ENCODE measurements at places on chromosomes 12 and 14. TPM values are rescaled to one million over a fixed set of nuclear protein-coding genes. Genes with fewer than 3 reads are reported as not detected.

Gene LAG3
- total RNA-seq = 4.7 TPM

Gene TMTC1
- total RNA-seq = 13.1 TPM

Gene SLIRP
- total RNA-seq = 164 TPM

Gene G2E3
- 46.5 TPM for total RNA-seq

Gene WNT1
- total RNA-seq = 1.2 TPM

Gene RIN3
- total RNA-seq = 12.1 TPM

Gene KRT78
- total RNA-seq = not detected

Gene ACSM4
- not detected for total RNA-seq

Gene CCDC198
- total RNA-seq = not detected

Gene LMO3
- 34.1 TPM for total RNA-seq

Gene CCDC175
- 0.19 TPM for total RNA-seq

Gene TPH2
- total RNA-seq = 0.23 TPM

Gene PCED1B
- 0.47 TPM for total RNA-seq

Gene PLA2G1B
- not detected for total RNA-seq

DNA sequence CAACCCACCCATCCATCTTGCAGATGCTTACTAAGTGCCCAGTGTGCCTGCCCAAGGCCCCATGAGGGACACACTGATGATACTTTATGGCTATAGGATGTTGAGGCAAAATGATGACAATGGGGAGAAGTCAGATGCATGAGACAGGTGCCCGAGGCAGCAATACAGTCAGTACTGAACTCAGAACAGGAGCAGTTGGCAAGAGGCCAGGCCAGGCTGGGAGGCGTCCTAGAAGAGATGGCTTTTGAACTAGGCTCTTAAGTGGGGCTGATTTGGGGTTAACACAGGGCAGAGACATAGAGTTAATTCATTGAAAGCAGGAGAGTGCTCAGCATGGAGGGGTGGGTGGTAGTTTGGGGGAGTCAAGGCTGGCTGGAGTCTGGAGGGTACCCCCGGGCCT, 15.6 kb downstream of the PLBD2 start:
- no peak for DNase-seq

- no peak for DNase-seq
These were observed 19.4 kb downstream of the PYGL start for GRCh38 chr14:50924843-50925242.

DNA sequence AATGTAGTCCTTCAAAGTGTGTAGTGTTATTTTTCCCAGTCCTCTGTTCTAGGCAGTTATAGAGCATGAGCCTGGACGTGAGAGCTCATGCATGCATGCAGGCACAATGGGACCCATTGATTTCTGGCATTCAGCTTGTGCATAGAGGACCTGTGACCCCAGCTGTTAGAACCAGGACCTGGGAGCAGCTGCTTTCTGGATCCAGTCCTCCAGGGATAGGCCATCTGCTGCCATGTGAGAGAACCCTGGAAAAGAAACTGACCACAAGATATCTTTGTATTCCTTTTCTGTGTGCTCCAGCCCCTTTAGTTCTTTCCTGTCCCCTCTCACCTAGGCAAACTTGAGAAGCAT, 76.9 kb downstream of the SUSD6 start:
- peak; percentile 19 for DNase-seq

DNA sequence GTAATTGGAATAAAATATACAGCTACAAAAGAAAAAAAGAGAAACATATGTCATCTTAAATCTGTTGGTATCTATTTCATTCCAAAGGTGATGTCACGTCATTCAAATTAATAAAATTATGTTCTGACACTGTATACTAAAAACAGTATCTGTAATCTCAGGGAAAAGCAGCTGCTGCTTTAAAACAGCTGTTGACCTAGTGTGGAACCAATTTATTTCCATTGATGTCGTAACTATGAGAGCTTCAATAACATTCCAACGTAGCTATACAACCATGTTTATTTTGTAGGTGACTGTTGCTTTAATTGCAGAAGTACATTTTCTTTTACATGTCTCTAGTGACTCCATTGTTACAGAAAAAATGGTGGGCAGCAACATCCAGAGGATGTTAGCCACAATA, 571.7 kb downstream of the RPS29 start:
- DNase-seq = no peak

DNA sequence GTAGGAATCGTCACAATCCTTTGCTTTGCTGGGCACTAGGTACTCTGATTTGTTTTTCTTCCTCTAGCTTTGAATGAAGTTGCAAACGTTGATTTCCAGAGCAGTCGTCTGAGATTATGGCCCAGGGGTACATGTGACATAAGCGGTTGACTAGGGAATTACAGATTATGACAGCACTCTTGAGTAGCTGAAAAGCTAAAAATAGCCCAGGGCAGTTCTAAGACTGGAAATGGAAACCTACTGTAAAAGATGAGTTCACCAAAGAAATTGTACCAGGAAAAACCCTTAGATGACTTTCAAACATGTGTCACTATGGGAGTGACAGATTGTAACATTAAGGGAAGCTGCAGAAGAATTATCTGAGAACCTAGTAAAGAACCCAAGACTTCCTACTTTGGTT, 108.5 kb downstream of the ANO6 start:
- no peak for DNase-seq

DNA sequence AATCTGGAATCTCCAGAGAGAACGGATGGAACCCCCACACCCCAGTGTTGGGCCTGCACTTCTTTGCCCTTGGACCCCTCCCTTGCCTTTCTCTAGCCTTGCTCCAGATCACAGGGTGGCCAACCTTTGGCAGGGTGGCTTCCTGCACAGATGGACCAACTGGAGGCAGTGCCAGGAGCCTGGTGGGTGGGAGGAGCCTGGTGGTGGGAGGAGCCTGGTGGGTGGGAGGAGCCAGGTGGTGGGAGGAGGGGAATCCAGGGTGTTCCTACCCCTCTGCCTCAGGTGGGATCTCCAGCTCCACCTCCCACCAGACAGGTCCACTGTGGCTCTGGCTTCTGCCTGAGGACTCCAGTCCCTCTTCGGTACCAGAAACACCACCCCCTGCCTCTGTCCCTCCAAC, 15.0 kb upstream of the ORAI1 start:
- DNase-seq = no peak

- no peak for DNase-seq
These were observed 20.2 kb downstream of the UBE3B start for GRCh38 chr12:109497675-109498074.

DNA sequence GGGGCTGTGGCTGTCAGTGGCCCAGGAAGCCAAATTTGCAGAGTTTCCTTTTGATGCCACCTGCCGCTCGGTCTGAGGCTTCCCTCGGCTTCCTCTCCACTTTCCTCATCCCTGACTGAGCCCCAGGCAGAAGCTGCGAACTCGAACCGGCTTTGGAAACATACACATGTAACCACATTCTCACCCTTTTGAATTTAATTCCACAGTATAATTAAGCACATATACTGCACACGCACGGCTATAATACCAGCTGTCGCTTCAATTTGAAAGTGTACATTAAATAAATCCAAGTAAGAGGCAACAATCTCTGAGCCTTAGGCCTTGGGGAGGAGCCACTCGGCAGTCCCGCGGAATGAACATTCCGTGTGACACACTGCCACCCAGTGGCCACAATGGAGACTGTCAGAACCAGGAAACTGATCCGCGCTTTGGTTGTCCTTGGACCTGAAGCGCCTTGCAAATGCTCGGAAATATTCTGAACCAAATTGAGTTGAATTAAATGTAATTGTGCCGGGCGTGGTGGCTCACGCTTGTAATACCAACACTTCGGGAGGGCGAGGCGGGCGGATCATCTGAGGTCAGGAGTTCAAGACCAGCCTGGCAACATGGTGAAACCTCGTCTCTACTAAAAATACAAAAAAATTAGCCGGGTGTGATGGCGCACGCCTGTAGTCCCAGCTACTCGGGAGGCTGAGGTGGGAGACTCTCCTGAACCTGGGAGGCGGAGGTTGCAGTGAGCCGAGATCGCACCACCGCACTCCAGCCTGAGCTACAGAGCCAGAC, 117.9 kb upstream of the TMPO start:
- peak; percentile 83 for DNase-seq

GRCh38 chr12:68335462-68335861, 3.3 kb upstream of the MDM1 start:
- no peak for DNase-seq

- DNase-seq = no peak
These were observed 27.5 kb downstream of the A2ML1 start for GRCh38 chr12:8849876-8850275.

GRCh38 chr12:2228535-2228934, 175.7 kb downstream of the CACNA1C start:
- DNase-seq = no peak

DNA sequence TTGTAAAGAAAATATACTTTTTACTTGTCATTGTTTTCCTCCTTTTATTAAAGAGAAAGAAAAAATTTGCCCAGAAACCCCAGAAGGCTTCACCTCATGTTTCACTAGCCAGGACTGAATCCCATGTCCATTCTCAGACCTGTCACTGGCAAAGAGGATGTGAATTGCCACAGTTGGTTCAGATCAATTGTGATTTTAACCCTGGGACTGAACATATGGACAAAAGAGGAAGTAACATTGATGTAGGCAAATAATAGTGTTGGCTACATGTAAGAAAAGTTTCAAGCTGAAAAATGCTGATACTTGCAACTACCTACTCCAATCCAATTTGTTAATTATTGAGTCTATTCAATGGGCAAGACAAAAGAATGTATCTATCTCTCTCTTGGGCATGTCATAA, 8.6 kb upstream of the CCDC196 start:
- no peak for DNase-seq

GRCh38 chr12:38158428-38159091, 158.0 kb upstream of the ALG10B start:
- DNase-seq = no peak

- DNase-seq = no peak
These were observed 24.4 kb upstream of the PTPRQ start for GRCh38 chr12:80419644-80420043.

DNA sequence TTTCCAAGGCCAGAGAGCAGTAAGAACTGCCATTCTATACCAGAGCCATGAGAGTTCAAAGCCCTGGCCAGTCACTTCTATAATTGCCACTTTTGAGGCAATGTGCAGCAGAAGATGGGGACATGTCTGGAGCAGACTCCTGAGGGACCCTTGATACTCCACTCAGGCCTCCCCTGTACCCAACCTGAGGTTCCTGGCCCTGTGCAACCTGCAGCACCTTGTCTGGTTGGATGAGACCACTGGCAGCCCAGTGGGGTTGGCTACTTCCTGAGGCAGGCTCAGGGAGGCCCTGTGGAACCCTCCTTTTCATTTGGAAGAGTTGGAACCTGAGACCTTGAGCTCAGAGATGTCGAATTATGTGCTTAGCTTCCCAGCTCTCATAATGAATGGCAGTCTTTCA, 54.4 kb downstream of the GALNT16 start:
- DNase-seq = no peak

DNA sequence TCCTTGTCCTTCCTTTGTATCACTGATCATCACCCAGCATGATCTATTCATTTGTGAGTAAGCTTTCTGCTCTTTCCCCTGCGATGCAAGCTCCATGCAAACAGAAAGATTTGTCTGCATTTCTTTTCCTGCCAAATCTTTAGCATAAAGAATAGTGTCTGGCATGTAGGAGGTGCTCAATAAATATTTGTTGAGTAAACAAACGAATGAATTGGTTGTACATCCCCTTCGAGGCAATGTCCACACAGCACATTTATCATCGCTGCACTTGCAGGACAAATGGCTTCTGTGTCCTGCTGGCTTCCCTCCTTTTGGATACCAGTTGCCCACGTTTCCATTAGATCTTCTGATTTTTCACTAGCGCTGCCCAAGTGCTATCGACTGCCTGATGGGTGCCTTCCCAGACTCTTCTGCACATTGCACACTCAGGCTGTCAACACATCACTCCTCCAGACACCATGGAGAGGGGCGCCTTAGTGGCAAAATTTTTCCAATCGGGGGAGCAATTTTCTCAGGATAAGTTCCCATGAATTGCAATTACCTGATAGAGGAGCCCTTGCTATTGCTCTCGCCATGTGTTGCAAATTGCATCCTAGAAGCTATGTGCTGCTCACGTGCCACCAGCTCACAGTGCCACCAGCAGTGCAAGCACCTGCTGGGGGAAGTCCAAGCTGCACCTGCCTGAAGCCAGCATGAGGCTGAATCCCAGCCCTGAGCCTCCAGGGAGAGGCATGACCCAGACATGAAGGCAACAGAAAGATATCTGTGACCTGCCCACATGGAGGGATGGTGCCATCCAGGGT, 206.6 kb downstream of the KIF26A start:
- no peak for DNase-seq

GRCh38 chr14:37253905-37254304, 56.2 kb downstream of the MIPOL1 start:
- no peak for DNase-seq

DNA sequence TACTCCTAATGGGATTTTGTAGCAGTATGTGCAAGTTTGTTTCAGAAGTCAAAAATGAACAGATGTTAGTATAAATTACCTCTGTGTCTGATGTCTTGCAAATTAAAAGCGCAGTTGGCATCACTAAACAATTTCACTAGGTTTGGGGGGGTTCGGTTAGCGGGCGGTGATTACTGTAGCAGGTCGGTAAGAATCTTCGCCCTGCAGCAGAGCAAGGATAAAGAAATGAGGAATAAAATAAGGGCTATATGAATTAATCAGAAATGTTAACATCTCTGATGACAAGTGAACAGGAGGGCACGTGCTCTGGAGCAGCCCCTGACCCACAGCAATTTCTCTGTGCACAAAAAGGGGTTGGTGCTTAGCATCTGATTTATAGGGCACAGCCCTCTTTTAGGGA, 43.6 kb upstream of the VSX2 start:
- no peak for DNase-seq

DNA sequence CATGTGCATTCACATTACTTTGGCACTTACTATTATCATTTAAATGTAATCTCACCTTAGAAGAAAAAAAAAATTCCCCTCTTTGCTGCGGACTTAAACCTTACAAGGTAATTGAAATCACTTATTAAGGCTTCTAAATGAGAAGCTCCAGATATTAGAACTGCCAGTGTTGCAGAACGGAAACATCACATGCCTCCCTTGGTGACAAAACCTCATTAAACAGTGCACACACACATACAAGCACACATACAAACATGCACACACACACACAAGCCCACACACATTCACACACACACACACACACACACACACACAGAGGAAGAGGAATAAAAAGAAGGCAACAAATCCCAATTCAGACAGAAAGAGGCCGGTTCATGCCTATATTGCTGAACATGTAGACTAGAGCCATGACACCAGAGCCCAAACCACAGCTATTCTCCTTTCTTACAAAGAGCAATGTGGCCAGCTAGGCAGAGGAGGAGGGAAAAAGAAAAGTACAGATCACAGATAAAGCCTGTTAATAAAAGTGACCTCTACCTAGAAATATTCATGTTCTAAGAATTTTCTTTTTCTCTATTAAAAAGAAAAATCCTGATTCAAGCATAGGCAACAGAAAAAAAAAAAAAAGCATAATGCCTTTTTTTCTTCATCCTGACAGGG, 405.2 kb upstream of the FLRT2 start:
- no peak for DNase-seq

DNA sequence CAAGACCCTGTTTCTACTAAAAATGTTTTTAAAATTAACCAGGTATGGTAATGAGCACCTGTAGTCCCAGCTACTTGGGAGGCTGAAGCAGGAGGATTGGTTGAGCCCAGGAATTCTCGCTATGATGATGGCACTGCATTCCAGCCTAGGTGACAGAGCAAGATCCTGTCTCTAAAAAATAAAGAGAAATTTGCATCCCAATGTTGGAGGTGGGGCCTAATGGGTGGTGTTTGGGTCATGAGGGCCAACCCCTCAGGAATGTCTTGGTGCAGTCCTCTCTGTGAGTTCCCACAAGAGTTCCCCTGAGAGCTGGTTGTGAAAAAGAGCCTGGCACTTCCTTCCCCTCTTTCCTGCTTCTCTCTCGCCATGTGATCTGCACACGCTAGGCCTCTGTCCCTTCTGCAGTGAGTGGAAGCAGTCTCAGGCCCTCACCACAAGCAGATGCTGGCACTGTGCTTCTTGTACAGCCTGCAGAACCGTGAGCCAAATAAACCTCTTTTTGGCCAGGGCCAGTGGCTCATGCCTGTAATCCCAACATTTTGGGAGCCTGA, 11.3 kb downstream of the ACOT6 start:
- no peak for DNase-seq
